SK-MEL-5 (cell line): ENCODE measurements at places on chromosomes 2 and 18. TPM values are rescaled to one million over a fixed set of nuclear protein-coding genes. Genes with fewer than 3 reads are reported as not detected.

GRCh38 chr2:14199040-14199439, 433.5 kb upstream of the LRATD1 start:
- no peak for DNase-seq

GRCh38 chr18:8742387-8743361, 37.3 kb downstream of the MTCL1 start:
- no peak for DNase-seq

DNA sequence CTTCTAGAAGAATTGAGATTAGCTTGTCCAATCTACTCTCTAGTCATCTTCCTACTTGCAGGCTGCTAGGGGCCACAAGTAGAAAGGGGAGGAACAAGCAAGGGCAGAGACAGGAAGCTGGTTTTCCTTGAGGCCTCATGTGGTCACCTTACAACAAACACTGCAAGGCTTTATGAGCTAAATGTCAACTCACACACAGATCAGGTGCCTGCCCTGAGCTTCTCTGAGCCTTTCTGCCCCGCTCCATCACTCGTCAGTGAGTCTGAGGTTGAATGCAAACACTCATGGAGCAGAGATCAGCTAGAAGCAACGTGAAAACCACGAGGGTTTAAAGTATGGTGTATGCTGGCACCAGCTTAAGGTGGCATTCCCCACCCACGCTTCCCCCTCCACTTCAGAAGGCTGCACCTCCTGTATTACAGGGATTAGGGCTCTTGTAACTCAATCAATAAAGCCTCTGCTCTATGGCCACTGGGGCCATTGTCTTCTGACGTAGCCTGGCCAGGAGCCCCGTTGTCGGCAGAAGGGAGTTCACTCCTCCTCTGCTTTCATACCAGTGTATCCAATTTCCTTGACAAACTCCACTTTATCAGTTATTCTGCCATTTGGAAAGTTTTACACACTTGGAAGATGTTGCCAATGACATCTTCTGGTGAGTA, 5.4 kb upstream of the CRYGC start:
- DNase-seq: peak; percentile 98

Gene SP140
- total RNA-seq: not detected in 2 replicates

DNA sequence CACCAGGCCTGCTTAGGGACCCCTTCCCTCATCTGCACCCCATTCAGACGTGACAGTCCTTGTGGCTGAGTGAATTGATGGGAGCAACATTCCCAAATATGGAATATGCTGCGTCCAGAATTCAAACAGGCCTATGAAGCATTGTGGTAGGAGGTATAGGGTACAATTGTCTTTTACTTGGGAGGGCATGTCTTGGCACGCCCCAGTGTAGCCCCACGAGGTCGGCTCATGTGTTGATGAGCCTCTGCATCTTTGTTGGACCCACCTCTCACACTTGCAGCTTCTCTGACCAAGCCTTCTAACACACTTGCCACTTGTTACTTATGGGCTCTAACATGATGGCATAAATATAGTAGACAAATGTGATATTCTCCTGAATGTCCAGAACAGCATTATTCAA, 1.6 kb downstream of the TIMM21 start:
- DNase-seq: no peak

Gene NYAP2
- total RNA-seq: not detected in 2 replicates

- no peak for DNase-seq
Observed at GRCh38 chr2:120669121-120669952, 66.3 kb upstream of the GLI2 start.

DNA sequence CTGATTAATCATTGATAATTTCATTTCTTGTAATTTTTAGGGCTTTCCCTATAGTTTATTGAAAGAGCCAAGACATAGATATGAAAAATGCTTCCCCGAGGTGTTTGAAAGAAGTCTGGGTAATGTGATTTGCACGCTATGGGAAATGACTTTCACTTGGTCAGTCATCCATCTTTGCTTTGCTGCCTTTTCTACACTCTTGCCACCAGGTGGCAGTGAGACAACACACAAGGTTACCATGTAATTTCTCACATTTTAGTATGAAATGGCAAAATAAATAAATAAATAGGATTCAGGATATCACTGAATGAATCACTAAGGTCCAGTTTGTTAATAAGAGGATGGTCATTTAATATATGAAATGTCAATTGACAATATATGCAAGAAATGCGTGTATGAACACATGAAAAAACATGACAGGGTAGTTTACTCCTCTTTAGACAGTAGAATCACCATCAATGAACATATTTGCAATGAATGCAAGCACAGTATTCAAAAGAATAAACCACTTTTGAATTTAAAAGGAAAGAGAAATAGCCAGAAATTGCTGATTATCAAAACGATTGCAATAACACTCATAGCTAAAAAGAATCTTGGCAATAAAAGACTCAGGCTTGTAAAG, 52.2 kb upstream of the KCNH7 start:
- peak; percentile 89 for DNase-seq

- DNase-seq: no peak
Observed at GRCh38 chr2:23630961-23631360, 246.0 kb downstream of the KLHL29 start.

GRCh38 chr2:34387536-34387935, 788.4 kb upstream of the FAM98A start:
- no peak for DNase-seq

DNA sequence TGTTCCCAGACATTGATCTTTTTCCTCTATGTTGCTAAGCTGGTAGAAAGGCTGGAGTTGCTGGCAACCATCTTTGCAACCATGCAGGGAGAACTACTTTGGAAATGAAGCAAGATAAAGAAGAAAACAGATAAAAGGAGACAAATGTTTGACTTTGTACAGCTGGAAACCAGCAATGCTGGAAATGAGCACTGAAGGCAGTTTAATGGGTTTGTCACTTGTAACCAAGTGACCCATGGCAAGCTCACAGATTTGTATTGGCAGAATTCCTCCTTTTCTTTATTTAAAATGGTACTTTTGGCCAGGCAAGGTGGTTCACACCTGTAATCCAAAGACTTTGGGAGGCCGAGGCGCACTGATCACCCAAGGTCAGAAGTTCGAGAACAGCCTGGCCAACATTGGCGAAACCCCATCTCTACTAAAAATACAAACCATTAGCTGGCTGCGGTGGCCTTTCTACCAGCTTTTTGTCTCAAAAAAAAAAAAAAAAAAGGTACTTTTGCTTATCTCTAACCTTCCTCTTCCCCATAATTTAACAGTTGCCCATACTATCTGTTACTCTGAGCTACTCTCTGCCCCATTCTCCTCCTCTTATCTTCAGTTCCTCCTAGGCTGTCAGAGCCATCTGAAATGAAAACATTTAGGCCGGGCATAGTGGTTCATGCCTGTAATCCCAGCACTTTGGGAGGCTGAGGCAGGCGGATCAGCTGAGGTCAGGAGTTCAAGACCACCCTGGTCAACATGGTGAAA, 2.0 kb upstream of the BOLA3 start:
- no peak for DNase-seq

DNA sequence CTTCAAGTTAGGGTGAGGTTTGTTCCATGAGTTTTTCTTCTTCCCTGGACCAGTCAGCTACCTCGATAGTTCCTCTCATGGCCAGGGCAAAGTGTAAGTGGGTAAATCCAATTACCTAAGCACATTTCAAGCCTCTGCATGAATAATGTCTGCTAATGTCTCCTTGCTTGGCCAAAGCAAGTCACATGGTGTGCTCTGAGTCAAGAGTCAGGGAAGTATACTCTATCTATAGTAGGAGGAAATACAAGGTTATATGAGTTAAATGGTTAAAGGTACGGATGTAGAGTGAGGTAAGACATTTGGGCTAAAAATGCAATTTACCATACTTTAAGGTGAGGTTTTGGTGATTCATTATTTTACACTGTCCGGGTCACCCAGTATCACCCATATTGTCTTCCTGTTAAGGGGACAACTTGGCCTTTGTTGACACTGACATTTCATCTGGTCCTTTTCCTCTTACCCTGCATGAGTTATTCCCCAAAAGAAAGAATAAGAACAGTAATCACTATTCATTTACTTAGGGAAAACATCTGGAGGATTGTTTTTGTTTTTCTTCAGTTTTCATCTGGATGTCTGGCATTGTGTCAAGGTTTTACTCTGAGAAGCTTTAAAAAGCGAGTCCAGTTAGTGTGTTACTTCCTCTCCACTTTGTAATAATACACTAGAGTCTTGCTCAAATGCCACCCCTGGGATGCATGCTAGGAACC, 405.5 kb downstream of the RND3 start:
- DNase-seq: no peak

GRCh38 chr2:165953306-165953654, 296 bp downstream of the TTC21B start:
- DNase-seq: no peak

- no peak for DNase-seq
Observed at GRCh38 chr2:236882930-236883329, 202.8 kb upstream of the COPS8 start.

Gene SPR
- 191 and 200 TPM in 2 replicates for total RNA-seq

Gene WIPF1
- 6.1 and 8.2 TPM in 2 replicates for total RNA-seq

Gene ALPG
- not detected in 2 replicates for total RNA-seq

GRCh38 chr2:23824777-23825212, 102.1 kb downstream of the ATAD2B start:
- DNase-seq: peak; percentile 75

- DNase-seq: no peak
Observed at GRCh38 chr2:173657996-173658717, 303.5 kb downstream of the CDCA7 start.

Gene DSG4
- not detected in 2 replicates for total RNA-seq

DNA sequence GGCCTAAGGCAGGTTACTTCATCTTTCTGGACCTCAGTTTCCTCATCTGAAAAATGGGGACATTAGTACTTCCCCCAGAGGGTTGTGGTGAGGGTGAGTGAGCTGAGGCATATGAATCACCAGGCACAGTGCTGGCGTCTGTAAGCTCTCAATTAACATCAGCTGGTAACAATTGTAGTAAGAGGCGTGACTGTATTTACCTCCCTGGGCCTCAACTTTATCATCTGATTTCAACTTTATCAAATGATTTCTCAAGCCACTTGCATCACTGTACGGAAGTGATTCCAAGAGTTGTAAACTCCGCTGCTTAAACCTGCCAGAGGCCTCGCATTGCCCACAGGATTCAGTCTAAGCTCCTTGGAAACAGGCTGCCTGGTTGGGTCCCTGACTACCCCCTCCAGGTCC, 53.6 kb upstream of the PKDCC start:
- no peak for DNase-seq

Gene LONRF2
- total RNA-seq: 12.1 and 12.3 TPM in 2 replicates

- no peak for DNase-seq
Observed at GRCh38 chr2:66127061-66127460, 307.9 kb upstream of the MEIS1 start.

GRCh38 chr2:86764661-86765309, 25.9 kb downstream of the CD8A start:
- peak; percentile 84 for DNase-seq

DNA sequence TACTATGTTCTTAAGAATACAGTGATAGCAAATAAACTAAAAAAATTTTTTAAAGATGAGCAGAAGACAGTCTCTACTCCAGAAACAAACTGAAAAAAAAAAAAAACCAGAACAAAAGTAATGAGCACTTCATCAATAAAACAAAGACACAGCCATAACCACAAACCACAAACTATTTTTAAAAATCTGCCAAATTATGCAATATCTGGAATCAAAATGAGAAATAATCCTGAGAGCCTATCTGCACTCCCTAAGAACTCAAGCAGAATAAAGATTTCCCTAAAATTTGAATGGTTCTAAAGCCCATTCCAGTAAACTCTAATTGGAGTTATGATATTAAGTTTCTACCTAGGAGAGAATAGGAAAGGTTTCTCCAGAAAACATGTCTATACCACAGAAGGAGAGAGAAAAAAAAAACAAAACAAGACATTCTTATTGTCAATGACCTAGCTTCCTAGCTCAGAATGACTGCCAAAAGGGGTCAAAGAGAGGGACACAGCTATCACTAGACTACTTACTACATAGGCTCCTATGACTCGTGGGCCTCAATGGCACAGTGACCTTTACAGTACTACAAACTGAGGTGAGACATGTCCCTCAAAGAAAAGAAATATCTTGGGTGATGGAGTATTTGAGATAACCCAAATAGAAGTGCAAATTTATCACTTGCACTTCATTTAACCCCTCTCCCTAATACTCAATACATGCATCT, 262.8 kb downstream of the ZEB2 start:
- no peak for DNase-seq

Gene HJURP
- 21.7 and 25.0 TPM in 2 replicates for total RNA-seq

Gene IL1RL2
- total RNA-seq: not detected in 2 replicates

GRCh38 chr18:31795747-31796146, 35.1 kb upstream of the SLC25A52 start:
- no peak for DNase-seq

DNA sequence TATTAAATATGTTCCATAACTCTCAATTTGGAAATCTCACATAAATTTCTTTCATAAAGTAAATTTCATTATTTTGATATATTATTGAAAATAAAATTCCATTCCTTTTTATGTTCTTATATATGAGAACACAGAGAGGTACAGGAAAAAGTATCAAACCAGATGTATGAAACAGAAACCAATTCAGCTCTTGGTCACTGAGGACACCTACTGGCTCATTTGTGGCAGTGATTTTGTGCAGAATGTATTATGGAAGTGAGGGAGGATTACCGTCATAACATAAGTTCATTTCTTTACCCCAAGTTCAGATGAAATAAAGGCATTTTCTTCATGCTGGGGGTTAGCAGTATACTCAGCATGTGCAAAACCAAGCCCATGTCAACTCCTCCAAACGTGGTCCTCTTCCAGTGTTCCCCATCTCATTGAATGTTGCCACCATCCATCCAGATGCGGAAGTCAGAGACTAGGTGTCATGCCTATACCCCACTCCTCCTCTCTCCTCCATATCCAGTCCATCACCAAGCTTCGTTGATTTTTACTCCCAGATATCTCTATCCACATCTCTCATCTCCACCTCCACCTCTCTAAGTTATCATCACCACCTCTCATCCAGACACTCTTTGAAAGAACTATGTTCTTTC, 41.7 kb upstream of the MALL start:
- peak; percentile 67 for DNase-seq

Gene ERMN
- not detected in 2 replicates for total RNA-seq

Gene LYG2
- total RNA-seq: not detected in 2 replicates

DNA sequence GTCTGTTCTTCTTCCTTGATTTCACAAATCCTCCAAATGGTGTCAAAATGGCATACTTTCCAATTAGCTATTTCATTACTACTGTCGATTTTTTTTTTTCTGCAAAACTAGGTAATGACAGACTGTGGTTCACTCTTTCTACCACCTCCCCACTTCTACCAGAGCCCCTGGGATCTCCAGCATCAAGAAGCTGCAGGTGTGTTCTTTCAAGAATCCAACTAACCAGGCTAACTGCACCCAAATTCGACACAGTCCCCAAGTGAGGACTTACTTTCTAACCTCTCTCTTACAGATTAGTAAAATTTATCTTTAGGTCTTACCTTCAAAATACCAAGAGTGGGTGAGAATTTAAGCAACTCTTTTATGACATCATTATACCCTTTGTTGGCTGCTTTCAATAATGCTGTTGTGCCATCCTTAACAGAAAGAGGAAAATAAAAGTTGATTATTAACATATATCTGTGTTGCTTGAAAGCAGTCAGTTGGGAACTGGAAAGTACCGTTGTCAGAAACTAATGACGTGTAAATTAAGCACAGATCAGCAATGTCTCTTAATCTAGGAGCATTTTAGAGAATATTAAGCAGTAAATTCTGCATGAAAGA, 31.2 kb upstream of the NPC1 start:
- no peak for DNase-seq

- no peak for DNase-seq
Observed at GRCh38 chr2:64672708-64673107, 19.0 kb upstream of the SERTAD2 start.

Gene TBC1D8
- total RNA-seq: 16.2 and 16.9 TPM in 2 replicates

- no peak for DNase-seq
Observed at GRCh38 chr2:3285901-3286645, 91.5 kb downstream of the EIPR1 start.

Gene SIX2
- not detected in 2 replicates for total RNA-seq

GRCh38 chr2:96197546-96198255, 10.9 kb downstream of the STARD7 start:
- no peak for DNase-seq
